ENCODE measurements at places on chromosomes 11 and 22.

DNA sequence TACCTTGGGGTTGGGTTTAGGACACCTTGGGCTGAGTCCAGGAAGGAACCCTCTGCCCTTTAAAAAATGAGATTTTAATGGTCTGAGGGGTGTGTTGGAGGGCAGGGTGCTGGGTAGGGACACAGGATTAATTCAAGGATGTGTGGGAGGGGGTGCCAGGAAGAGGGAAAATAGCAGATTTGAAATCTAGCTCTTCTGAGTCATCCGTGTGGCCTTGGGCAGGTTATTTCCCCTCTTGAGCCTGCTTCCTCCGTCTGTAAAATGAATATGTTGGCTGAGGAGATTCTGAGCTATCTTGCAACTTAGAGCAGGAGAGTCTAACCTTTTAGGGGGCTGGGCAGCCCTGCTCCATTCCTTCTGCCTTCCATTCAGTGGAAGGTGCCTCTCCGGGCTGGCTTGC lies 3.0 kb downstream of the TSPAN18 start:
- no peak for DNase-seq

GRCh38 chr11:7488681-7489080 lies 3.4 kb downstream of the OLFML1 start:
- no peak for DNase-seq

DNA sequence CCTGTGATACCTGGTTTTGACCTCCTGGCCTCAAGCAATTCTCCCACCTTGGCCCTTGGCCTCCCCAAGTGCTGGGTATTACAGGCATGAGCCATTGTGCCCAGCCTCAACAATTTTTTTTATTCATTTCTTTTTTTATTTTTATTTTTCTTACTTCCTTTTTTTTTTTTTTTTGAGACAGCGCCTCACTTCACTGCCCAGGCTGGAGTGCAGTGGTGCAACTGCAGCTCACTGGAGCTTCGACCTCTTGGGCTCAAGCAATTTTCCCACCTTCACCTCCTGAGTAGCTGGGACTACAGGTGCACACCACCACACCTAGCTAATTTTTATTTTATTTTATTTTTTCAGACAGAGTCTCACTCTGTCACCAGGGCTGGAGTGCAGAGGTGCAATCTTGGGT lies 25.5 kb upstream of the CECR2 start:
- no peak for DNase-seq

DNA sequence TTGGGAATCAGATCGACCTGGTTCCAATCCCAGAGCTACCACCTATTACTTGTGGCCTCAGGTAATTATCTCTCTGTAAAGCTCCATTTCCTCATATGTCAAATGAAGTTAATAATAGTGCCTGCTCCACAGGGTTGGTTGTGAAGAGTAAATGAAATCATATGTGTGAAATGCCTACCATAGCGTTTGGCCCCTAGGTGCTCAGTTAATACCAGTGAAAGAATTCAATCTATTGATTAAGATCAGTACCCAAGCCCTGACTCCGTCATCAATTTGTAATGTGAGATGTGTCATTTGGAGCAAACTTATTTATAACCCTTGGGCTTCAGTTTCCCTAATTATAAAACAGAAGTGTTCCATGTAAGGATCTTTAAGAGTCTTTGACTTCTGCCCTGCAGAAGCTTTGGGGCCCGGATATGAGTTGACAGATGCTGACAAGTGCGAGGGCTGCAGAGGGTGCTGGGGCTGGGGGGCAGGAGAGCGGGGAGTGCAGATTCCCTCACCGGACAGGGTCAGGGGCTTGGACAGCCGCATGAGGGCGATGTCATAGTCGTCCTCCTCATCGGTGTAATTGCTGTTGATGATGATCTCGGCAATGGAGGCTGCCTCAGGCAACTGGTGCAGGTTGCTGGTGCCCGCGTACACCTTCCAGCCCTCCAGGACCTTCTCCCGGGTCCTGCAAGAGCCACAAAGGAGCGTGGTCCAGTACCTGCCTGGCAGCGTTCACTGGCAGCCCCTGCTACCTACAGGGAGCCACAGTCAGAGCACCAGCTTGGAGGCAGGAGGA lies 20.9 kb downstream of the TMPRSS13 start:
- no peak for DNase-seq

- no peak for DNase-seq
Observed at GRCh38 chr22:46364341-46365165, 29.0 kb downstream of the TRMU start.

DNA sequence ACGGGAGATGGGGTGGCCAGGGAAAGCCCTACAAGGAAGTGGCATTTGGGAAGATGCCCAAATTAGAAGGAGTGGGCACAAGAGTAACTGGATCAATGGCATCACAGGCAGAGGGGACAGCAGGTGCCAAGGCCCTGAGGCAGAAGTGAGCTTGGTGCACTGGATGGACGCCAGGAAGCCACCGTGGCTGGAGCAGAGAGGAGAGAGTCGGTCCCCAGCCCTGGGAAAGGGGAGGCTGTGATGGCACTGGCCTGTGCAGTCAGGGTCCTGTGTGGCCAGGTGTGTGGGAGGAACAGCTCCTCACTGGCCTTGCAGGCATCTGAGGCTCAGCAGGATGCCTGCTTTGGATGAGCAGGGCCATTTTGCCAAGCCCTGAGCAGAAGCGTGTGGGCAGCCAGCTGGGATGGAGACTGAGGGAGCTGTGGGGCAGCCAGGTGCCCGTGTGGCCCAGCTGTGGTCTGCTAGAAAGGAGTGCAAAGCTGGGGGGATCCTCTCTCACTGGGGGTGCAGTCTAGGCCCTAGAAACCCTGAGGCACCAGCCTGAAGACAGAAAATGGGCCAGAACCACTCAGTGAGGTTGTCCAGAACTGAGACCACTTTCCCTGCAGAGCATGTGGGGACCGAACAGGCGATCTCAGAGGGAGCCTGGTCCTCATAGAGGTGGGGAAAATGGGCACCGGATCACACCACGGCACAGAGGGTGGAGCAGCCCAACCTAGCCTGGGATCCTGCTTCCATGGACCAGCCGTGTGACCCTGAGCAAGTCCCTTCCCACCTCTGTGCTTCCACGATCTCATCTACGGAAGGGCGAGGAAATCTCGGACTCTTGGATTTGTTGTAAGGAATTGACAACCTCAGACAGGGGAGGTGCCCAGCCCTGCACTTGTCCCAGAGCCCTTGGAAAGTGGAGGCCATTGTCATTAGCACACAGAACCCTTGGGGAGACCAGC lies 78.6 kb upstream of the RTL6 start:
- no peak for DNase-seq

DNA sequence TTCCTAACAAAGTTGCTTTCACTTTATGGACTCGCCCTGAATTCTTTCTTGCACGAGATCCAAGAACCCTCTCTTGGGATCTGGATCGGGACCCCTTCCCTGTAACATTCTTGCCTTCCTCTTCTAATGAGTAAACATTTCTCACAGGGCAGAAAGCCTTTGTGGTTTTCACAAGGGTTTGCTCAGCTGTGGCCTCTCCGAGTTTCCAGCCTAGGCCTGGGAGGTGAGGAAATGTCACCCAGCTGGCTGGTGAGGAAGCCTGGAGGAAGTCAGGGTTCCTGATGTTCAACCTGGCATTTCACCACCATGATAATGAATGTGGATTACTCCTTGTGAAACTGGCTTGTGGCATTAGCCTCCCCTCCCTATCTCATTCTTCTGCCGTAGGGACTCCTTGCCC lies 224.9 kb downstream of the DSCAML1 start:
- no peak for DNase-seq

- no peak for DNase-seq
Observed at GRCh38 chr11:65416841-65417701, 5.5 kb upstream of the NEAT1 start.

Measured in nephron progenitor cell (in vitro differentiated cells).